HS-27A (cell line): ENCODE measurements at places on chromosomes 16 and 17.

- no peak for DNase-seq
Measured at GRCh38 chr16:72113616-72113945, 19.9 kb downstream of the DHX38 start.

GRCh38 chr17:4116516-4116915 is 26.3 kb downstream of the ZZEF1 start:
- no peak for DNase-seq

DNA sequence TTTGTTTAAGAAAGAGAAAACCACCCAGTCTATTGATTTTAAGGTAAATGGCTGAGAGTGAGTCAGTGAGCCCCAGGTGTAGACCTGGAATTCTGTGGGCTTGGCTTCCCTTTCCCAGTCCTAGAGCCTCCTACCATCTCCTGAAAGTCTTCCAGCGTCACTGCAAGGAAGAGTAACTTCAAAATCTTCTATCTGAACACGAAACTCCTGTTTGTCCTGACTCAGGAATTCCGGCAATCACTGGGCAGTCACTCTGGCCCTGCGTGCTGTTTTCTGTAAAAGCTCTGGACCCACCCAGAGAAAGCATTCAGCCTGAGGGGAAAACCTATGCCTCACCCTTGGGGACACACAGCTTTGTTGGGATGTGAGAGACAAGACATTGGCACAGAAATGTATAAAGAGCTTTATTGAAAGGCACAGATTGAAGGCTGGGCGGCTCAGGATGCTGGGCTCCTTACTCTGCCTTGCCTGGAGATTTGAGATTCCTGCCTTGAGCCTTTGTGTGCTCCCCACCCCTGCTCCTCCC is 15.9 kb downstream of the MINK1 start:
- no peak for DNase-seq

- DNase-seq = no peak
Measured at GRCh38 chr17:7072406-7072805, 7.6 kb downstream of the CLEC10A start.

DNA sequence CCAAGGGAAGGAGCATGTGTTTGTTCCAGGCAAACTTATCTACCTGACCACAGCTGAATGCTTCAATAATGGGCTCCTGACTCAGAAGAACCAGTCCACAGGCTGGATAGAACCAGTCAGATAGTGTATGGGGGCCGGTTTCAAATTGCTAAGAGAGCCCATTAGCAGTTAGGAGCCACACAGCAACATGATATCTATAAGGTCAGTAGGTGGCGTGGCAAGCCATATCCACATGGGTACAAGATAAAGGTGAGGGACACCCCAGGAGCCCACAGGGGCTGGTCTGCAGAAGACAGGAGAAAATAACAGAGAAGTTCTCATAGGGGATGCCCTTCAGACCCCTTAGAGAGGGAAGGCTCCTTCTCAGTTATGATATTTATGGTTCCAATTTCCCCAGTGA is 31.6 kb upstream of the CDRT15 start:
- no peak for DNase-seq

DNA sequence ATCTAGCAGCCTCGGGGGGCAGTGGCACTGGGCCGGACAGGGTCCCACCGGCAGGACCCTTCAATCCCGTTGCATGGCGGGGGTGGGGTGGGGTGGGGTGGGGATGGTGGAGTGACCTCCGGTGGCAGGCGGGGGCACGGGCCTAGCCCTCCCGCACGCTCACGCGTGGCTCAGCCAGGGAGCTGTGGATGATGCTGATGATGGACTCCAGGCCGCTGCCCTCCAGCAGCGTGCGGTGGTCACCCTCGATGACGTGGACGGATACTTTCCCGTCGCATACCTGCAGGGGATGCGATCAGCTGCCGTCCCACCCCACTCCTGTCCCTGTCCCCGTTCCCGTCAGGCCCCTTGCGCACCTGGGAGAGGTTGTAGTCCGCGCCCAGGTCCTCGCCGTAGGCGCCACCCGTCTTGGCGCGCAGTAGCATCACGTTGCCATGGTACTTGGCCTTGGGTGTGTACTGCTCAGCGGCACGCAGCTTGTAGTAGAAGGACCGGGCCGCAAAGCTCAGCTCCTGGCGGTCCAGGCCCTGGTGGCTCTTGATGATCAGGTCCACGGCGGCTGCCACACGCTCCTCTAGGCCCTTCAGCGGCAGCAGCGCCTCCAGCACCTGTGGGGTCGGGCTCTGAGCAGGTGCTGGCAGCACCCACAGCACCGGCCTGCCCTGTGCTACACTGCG is 13.5 kb upstream of the DUS1L start:
- no peak for DNase-seq

GRCh38 chr17:41026715-41027471 is at the start of gene KRTAP1-5:
TSS of gene KRTAP1-5 (minus strand) at chr17:41027208. CDS start at chr17:41027155, 53 bp downstream.
- peak; percentile 48 for DNase-seq

DNA sequence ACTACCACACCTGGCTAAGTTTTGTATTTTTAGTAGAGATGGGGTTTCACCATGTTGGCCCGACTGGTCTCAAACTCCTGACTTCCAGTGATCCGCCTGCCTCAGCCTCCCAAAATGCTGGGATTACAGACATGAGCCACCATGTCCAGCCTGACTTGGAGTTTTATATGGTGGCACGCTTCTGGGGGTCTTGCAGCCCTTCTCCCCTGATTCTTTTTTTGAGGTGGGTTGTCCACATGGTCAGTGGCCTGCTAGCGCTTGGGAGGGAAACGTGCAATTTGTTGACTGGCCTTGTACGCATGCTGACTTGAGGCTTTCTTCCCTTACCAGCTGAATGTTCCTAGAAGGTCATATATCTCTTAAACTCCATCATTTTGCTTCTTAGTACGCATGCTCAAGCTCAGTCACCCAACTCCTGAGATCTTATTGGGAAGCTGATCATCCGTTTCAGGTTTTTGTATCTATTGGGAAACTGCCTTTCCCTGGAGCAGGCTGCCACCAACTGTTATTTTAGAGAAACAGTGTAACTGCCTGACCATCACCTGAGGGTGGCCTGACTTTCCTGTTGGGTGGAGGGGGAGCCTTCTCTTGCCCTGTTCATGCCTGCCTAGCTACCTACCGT is 13.7 kb upstream of the LDHD start:
- no peak for DNase-seq

DNA sequence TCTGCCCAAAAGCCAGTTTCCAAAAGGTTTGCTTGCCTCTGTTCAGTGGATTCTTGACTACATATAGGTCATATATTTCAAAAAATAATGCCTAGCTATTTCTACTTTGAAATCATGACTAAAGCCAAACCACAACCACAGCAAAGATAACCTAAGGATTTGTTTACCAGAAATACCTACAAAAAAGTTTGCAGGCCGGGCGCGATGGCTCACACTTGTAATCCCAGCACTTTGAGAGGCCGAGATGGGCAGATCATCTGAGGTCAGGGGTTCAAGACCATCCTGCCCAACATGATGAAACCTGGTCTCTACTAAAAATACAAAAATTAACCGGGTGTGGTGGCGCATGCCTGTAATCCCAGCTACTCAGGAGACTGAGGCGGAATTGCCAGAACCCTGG is 15.2 kb downstream of the CARHSP1 start:
- no peak for DNase-seq

DNA sequence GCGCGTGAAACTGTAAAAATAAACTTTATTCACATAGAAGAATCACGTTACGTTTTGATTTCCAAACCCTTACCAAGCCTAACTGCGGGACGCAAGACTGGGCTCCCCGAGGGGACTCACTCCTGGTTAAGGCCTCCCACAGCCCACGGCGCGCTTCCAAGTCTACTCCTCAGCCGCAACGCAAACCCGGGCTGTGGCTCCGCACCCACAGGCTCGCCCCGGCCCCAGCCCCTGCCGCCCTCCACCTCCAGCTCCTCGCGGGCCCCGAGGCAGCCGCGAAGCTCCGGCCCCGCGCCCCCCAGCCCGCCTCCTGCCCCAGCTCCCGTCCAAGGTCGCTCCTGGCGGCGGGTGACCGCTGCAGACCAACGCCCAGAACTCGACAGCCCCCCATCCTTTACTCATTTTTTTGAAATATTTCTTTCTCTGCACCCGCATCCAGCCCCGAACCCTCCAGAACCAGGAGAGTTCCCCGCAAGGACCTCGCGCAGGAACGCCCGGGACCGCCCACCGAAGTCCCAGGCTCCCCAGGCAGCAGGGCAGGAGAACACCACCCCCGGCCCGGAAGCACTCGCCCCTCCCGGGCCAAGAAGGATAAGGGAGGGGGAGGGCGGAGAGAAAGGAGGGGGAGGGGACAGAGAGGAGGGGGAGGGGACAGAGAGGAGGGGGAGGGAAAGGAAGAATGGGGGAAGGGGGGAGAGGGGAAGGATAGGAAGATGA is 912 bp downstream of the USP22 start:
- DNase-seq = no peak

DNA sequence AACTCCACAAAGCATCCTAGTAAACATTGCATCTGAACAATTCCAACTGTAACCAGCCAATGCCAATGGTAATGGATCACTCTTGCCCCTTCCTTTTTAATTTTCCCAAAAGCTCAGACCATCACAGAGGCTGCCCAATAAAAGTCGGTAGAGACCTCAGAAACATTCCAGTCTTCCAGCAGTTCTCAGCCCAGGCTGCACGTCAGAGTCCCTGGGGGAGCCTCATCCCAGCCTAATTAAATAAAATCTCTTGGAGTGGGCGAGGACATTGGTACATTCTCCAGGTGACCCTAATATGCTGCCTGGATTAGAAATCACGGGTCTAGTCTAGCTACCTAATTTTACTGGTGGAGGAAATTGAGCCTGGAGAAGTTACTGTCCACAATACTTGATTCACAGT is 117.1 kb upstream of the MYOCD start:
- DNase-seq = no peak

- no peak for DNase-seq
Measured at GRCh38 chr17:39834017-39834416, 30.1 kb downstream of the IKZF3 start.

GRCh38 chr17:12739500-12739899 is 49.8 kb upstream of the ARHGAP44 start:
- DNase-seq = no peak

- no peak for DNase-seq
Measured at GRCh38 chr17:19614900-19615299, 33.7 kb upstream of the ALDH3A2 start.
